ENCODE measurements at places on chromosomes 4 and X.

GRCh38 chrX:13956998-13957397, 72.7 kb downstream of the GEMIN8 start:
- no peak for DNase-seq

DNA sequence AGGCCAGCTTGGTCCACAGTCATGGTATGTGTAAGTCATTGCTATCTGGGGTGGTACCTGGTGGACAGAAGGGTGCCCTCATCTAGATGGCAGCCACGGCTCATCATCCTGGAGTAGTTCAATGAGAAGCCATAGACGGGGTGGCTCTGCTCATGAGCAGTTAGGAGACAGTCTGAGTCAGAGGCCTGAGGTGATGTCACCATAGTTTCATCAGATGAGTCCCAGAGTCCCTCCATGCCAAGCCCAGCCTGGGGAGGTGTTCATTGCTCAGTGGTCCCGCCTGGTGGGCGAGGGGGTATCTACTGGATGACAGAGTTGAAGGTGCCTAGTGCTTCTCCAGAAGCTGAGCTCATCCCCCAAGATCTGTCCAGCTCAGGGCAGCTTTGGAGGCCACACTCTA, 49.8 kb downstream of the DLG3 start:
- DNase-seq: no peak

- DNase-seq: no peak
Observed at GRCh38 chr4:7031558-7032449, 11.4 kb upstream of the TADA2B start.

GRCh38 chr4:151407018-151407417, 2.0 kb upstream of the FHIP1A start:
- no peak for DNase-seq

DNA sequence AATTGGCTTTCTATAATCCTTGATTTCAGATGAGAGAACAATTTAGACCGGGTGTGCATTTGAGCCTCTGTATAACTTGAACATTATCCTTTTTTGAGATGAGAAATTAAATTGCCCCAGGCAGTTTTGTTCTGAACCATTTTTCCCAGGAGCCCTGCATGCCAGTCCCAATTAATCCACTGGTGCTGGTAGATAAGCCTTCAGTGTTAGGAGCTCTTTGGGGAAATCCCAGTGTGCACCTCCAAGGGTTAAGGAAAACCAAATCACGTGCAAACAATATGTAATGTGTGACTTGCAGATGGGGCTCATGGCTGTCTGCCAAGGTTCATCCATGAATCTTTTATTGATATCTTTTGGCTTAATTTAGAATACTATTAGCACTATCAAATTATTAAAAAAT, 43.2 kb downstream of the KIT start:
- no peak for DNase-seq

DNA sequence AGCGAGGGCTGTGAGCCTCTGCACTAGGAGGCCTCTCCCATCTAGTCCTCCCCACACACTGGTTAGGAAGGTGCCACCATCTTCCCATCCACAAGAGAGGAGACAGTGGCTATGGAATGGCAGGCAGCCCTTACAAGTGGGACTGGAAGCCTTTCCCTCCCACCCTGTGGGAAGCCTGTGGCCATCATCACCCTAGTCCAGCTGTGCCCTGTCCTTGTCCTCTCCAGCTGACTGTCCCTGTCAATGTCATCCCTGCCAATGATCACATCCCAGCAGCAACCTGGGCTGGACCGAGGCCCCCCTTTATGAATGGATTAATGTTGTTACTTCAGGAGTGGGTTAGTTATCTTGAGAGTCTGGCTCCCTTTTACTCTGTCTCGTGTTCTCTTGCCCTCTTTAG, 52.8 kb downstream of the NYX start:
- no peak for DNase-seq

- DNase-seq: no peak
Observed at GRCh38 chrX:26925088-26925487, 538.1 kb downstream of the PPP4R3C start.

DNA sequence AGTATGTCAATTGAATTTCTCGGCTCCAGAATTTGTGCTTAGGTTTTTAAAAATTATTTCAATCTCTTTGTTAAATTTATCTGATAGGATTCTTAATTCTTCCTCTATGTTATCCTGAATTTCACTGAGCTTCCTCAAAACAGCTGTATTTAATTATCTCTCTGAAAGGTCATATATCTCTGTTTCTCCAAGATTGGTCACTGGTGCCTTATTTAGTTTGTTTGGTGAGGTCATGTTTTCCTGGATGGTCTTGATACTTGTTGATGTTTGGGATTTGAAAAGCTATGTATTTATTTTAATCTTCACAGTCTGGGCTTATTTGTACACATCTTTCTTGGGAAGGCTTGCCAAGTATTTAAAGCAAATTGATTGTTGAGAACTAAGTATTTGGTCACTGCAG, 24.7 kb upstream of the HERC3 start:
- DNase-seq: no peak

- no peak for DNase-seq
Observed at GRCh38 chr4:36332023-36332781, 50.8 kb downstream of the DTHD1 start.

- no peak for DNase-seq
Observed at GRCh38 chrX:116749943-116750342, 287.2 kb upstream of the CT83 start.

DNA sequence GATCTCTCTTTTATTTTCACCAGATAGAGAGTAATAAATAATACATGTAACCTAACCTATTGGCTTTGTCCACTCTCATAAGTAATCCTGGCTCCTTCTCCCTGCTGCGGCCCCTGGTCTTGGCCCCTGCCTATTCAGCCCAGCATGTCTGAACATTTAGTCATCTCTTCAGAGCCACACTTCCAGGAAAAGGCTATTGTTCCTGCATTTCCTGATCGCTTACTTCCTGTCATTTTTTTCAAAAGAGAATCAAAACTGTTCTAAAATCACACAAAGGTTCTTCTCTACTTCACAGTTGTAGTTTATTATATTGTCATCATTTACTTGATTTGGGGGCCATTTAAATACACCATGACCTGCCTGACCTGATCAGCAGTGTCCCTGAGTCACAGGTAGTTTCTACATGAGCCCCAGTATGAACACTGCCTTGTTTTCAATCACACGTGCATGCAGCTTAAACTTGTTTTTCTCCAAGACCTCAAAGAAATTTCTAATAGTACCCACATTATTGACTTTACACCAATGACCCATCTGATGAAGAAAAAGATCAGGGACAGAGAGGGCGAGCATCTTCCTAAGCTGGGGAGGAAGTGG, 47.4 kb upstream of the KDR start:
- DNase-seq: no peak

DNA sequence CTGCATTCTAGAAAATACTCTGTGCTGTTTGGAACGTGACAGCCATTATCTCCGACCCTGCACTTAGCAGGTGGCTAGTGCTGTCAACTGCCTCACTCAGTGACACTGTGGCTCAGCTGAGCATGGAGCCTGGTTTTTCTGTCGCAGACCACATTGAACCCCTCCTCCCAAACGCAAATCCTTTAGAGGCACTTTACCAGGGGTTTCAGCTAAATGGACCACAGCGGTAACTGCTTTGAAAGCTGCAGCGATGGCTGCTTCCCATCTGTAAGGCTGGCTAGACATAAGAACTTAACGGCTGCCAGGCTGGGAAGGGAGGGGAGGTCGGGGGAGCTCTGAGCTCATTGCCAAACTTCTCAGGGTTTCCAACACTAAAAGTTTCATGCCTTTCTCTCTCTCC, 8.1 kb downstream of the SLC34A2 start:
- no peak for DNase-seq

GRCh38 chrX:16654093-16654492, 4.1 kb downstream of the S100G start:
- no peak for DNase-seq

DNA sequence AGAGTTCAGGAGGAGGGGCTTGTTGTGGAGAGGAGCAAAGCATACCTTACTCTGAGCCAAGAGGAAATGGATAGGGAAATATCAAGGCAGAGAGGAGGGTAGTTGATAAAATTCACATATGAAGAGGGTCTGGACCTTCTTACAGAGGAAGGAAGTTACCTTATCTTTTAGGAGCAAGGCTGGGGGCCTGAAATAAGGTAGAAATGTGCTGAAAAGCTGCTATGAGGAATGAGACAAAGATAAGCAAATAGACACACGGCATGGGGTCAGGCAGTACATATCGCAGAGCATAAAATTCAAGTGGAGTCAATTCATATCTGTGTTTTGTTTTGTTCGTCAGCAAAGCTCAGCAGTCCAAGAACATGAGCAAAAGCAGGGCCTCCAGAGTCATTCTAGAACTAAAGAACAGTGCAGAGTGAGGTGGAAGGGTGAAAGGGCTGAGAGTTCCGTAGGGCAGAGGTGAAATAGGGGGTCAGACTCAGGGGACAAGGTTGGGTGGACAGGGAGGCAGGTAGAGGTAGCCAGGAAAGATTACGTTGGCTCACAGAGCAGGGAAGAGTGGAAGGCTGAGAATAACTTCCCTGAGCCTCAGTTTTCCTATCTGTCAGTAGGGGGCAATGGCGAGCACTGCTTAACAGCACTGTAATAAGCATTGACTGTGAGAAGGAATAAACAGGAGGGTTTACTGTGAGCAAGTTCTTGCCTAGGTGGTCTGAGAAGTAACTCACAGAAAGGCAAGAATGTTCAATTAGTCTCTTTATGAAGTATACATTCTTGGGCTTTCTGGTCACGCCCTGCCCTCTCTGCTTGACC, 9.2 kb downstream of the VSIG4 start:
- no peak for DNase-seq

DNA sequence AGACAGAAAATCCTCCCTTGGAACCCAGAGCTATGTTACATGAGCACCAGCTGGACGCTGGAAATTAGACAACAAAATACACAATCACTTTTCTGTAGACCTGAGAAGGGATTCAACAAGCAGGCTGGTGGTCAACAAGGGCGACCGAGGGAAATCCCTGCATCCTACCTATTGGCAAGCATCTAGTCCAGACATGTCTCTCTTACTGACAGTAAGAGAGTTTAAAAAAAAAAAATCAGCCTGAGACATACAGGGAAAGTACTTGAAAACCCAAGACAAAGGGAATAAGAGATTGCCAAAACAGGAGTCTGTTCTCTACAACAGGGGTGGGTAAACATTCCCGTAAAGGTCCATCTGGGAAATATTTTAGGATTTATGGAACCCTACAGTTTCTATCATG, 108.0 kb downstream of the KDR start:
- DNase-seq: no peak
